ENCODE measurements at places on chromosomes 7 and 10. TPM values are rescaled to one million over a fixed set of nuclear protein-coding genes. Genes with fewer than 3 reads are reported as not detected.

DNA sequence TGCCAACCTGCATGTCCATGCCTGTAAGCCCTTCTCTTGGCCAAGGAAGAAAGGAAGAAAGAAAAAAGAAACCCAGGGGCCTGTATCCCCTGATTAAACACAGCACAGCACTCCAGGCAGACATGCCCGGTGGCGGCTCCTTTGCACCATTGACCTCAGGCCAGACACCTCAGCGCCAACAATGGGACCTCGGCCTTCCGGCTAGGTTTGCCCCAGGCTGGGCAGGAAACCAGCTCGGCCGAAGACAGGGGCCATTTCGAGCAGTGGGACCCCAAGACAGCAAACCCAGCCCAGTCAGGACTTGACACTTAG lies 2.8 kb downstream of the HOXA10 start:
- DNase-seq, result no peak

- no peak for DNase-seq
Measured at GRCh38 chr7:3892157-3892556, 591.1 kb downstream of the SDK1 start.

DNA sequence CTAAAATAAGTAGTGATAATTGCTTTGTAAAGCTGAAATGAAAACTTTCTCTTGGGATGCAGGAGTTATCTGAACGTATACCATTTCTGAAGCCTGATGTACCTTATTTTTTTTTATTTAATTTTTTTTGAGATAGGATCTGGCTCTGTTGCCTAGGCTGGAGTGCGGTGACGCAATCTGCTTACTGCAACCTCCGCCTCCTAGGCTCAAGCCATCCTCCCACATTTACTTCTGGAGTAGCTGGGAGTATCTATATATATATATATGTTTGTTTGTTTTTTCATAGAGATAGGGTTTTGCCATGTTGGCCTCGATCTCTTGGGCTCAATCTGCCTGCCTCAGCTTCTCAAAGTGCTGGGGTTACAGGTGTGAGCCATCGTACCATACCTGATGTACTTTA lies 2.4 kb downstream of the PMPCB start:
- DNase-seq, result no peak

DNA sequence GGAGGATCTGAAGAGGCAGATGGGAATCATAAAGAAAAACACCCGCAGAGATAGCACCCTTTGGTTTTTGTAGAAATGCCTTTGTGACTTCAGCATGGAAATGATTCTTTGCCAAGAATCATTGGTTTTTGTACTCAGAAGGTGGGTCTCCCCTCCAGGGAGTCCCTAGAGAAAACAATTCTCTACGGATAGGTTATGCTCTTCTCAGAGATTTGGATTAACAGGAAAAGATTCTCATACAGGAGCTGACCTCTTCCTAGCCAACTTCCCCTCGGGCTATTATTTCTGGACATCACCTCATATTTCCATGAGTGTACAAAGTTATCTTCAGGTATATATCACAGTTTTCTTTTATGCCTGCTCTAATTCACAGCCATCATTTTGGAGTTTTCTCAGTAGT lies 274.2 kb upstream of the HABP2 start:
- DNase-seq, result no peak

GRCh38 chr7:135932131-135932530 lies 45.0 kb downstream of the MTPN start:
- no peak for DNase-seq

- DNase-seq, result no peak
Measured at GRCh38 chr10:37681617-37681999, 175.8 kb downstream of the ZNF248 start.

DNA sequence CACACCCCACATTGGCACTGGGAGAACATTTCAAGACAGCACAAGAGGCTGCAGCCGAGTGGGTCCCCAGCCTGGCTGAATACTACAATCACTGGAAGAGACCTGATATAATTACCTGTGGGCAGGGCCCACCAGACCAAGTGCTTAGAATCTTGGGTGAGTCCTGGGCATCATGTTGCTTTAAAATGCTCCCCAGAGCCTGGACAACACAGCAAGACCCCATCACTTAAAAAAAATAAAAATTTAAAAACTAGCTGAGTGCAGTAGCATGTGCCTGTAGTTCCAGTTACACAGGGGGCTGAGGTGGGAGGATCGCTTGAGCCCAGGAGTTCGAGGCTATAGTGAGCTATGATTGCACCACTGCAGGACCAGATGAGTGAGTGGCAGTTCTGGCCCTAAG lies 28.1 kb downstream of the FAM171A1 start:
- DNase-seq, result no peak

- DNase-seq, result no peak
Measured at GRCh38 chr7:38308140-38308539, 34.7 kb upstream of the TARP start.

GRCh38 chr7:121151774-121152221 lies 163.3 kb downstream of the CPED1 start:
- no peak for DNase-seq

GRCh38 chr10:121605708-121606107 lies 7.5 kb upstream of the FGFR2 start:
- no peak for DNase-seq

DNA sequence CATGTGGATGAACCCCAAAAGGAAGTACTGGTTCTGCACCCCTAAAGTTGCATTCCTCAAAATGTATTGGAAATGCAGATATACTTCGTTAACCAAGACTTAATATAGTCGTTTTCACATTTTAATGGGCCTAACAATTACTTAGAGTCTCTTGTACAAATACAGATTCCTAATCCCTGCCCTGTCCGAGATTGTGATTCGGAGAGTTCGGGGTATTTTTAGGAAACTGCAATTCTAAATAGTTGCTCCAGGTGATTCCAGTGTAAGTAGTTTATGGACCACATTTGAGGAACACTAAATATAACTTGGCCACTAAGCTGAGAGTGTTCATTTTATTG lies 830 bp downstream of the TRUB1 start:
- no peak for DNase-seq

- no peak for DNase-seq
Measured at GRCh38 chr10:117461766-117462423, 80.7 kb upstream of the EMX2 start.

PILRA gene
- total RNA-seq, result 9.9 TPM

- DNase-seq, result no peak
Measured at GRCh38 chr10:129329385-129330055, 137.5 kb upstream of the MGMT start.

DNA sequence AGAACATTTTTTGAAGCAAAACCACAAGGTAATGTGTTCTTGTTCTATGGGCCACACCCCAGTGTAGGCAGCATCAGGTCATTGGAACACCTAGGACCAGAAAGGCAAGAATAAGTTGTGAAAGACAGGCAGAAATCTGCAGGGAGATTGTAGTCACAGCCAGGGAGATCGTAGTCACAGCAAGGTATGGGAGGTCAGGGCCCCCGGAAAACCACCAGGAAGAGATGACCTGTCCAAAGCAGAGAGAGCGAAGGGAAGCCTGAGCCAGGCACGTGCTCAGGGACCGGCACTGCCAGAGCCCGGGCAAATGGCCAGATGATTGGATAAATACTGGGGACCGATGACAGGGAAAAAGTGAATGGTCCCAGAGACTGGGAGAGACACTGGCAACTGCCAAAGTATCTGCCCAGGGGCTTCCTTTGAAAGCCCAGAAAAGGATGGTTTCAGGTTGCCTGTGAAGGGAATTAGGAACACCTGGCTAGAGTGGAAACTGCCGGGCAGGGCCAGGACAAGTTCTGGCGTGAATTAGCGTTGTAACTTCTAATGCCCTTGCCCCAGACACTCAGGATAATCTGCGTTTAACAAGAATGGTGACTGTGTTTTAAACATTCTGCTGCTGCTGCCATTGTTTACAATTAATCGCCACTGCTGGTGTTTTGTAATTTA lies 3.9 kb upstream of the NOBOX start:
- no peak for DNase-seq

GRCh38 chr10:35743851-35744250 lies 101.8 kb upstream of the FZD8 start:
- DNase-seq, result no peak

GRCh38 chr10:7302392-7302906 lies 108.4 kb downstream of the SFMBT2 start:
- DNase-seq, result no peak

DNA sequence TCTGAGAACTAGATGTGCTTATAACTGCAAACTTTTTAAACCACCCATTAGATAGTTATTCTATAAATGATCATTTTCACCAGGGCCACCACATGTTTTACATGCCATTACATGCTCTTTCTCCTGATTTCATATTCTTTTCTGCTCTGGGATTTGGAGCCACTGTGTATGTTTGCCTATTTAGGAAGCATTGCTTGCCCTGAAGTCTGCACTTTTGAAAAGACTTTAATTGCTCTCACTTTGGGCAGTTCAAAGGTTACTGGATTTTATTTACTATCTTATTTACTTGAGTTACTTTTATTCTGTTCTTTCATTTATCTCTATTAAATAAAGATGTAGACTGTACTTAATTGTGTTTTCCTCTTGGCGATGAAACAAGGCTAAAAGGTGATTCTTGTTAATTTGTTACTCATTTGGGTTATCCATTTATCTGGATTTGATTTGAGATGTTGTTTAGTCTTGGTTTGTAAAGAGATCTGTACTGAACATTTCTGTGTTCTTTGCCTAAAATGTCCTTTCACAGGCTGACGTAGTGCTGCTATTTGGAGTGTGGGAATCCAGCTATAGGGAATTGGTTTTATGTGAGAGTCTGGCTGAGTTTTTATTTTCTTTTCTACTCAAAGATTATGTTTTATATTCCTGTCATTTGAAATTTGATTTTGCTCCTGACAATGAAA lies 88.8 kb downstream of the SUGCT start:
- no peak for DNase-seq

- DNase-seq, result peak; percentile 100
Measured at GRCh38 chr10:14837757-14838581, at the start of the genes CDNF, HSPA14 and MSANTD7. Gene CDNF (minus strand): TSS chr10:14838037. CDS start chr10:14837946, 91 bp downstream. Gene HSPA14 (plus strand): TSS chr10:14838306. CDS start chr10:14838403, 97 bp downstream. Gene MSANTD7 (plus strand): TSS chr10:14838306. CDS start chr10:14842285, 3,979 bp downstream.

DNA sequence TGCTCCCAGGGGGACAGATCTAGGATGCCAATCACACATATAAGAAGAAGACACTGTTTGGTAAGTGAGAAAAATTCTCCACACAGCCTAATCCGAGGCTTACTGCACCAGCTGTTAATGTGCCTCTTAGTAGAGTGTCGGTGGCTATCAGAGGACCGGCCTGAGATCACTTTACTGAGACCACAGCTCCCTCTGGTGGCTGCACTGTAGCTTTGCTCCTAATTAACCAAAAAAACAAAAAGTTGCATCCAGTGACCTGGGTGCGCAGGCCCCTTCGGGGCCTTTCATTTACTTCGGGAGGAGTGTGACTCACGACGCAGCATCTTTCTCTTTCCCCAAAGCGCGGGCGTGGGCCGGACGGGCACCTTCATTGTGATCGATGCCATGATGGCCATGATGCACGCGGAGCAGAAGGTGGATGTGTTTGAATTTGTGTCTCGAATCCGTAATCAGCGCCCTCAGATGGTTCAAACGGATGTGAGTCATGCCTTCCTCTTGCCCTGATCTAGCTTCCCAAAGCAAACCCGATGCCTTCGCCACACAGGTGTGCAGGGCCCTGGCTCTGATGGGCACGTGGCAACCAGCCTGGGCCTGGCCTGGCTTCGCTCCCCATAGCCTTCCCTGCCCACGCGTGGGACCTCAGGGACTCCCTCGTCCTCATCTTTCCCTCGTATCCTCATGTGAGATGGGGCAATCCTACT lies 56.7 kb downstream of the MKI67 start:
- peak; percentile 63 for DNase-seq

DNA sequence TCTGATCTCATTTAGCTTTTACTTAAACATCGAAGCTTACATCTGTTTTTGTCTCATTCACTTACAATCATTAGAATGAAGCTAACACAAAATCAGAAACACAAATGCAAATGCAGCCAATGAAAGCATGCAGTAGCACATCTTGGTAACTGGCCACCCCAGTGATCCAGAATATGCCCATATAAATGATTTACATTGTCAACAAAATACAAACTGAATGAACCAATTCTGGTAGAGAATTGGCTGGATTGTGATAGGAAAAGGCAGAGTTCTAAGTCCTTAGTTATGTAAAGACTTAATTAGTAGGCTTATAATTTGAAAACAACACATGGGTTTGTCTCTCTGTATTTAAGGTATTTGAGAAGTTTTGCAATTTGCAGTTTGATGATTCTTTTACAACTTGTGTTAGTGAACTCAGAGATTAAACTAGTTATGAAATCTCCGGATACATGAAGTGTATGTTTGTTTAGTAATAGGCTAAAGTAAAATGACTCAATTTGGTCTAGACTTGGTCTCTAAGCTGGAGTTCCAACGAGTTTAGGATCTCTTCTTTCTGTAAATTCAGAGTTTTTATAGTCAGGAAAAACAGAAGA lies 21.2 kb downstream of the TECTB start:
- no peak for DNase-seq

C7orf57 gene
- 0.31 TPM for total RNA-seq

- DNase-seq, result no peak
Measured at GRCh38 chr7:132354527-132354926, 221.7 kb downstream of the PLXNA4 start.

GRCh38 chr7:151632750-151633515 lies 113.2 kb upstream of the RHEB start:
- DNase-seq, result peak; percentile 51

- DNase-seq, result no peak
Measured at GRCh38 chr7:154744256-154744860, 258.6 kb downstream of the PAXIP1 start.

DNA sequence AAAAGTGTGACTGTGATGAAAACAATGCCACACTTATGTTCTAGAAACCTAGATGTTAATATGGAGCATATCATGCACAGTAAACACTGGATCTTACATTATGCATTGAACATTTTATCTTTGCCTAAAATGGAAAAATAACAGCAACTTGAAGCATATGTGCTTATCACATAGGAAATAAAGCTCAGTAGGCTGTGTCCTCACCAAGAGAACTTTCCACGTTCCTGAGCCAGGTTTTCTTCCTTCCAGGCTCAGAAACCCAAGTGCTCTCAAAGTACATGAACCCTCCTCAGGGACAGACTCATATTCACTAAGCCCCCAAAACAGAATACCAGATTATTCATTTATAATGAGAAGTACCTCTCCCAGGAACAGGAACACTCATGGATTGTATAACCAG lies 79.4 kb upstream of the PRKAR2B start:
- DNase-seq, result no peak

DNA sequence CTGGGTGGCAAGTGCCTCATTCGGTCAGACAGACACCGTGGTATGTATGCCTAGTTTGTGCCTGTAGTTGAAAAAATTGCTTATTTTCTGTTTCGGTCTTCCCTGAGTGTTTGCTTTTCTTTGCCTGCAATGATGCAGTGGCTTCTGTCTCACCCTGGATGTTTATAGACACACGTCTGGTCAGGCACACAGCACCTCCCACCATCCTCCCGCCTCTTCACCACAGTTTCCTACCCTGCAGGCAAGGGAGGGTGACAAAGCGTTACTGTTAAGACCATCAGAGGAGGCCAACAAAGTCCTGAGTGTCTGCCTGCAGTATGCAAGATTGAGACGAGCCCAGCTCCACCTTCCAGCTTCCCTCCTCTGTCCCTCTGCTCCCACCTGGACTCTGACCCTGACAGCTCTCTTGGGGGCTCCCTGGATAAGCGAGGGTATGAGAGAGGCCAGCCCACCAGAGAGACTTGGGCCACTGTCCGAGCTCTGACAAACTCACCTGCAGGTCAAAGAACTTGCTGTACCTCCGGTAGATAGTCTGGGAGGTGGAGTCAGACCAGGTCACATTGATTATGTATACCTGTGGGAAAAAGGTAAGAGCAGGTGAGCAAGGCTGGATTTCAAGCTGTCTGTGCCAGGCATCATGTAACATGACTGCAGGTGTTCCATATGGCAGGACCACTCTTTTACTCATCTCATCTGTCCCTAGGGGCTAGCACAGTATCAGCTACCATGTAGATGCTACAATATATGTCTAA lies 54.4 kb downstream of the SH3PXD2A start:
- DNase-seq, result peak; percentile 64

- DNase-seq, result no peak
Measured at GRCh38 chr10:123157210-123157609, 3.0 kb downstream of the BUB3 start.

- DNase-seq, result no peak
Measured at GRCh38 chr7:64733550-64734240, 60.5 kb upstream of the ZNF138 start.

All from activated T-helper 1 cell treated with anti-CD3 and anti-CD28 coated beads, Interleukin-12 subunit alpha, Interleukin-12 subunit beta, Interleukin-2, Interleukin-4 antibody, amounts not matched to agents 30 ng/mL and 10 ng/mL and 1 ng/mL, durations not matched to agents 14 hours and 24 hours and 36 hours (primary cell).